ENCODE measurements at places on chromosomes 4 and X.

DNA sequence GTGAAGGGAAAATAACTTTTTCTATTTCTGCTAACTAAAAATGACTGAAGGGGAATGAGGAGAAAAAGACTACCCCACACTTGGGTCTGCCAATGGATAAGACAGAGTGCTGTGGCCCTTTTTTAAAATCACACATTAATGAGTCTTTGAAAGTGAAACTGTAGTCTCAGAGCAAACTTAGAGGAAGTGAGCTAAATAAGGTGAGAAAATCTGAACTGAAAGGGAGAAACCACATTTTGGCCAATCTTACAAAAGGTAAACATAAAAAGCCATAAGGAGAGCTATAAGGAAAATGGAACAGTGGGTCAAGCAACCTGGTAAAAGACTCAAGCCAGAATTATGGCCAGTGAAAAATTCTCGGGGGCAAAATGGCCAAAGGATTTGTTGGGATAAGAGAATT is 755.1 kb upstream of the IGFBP7 start:
- DNase-seq = no peak

GRCh38 chrX:80334583-80334982 is 85.7 kb upstream of the TENT5D start:
- DNase-seq = no peak

- DNase-seq = no peak
Measured at GRCh38 chr4:85837439-85837733, 362.4 kb downstream of the ARHGAP24 start.

DNA sequence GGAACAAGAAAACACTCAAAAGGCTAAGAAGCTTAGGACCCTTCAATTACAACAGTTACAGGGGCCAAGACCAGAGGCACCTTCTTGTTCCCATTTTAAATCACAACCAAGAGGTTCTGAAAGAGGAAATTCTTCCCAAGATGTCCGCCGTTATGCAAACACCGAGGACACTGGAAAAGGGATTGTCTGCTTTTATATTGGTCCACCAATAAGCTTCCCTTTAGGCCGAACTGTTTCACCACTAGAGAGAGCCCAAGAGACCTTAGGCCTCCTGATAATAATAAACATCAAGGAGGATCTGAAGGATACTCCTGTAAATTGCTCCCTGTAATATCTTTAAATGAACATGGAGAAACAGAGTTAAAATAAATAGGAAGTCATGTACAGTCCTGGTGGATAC is 92.6 kb upstream of the NLRP2B start:
- no peak for DNase-seq

- DNase-seq = no peak
Measured at GRCh38 chr4:2322227-2322626, 60.3 kb upstream of the MXD4 start.
